ENCODE measurements at places on chromosomes 1 and 21. TPM values are rescaled to one million over a fixed set of nuclear protein-coding genes. Genes with fewer than 3 reads are reported as not detected.

The GSTM4 gene
- 3.1 TPM for polyA plus RNA-seq

The PLXNA2 gene
- not detected for polyA plus RNA-seq

GRCh38 chr1:24558902-24559791 is 3.3 kb downstream of the NCMAP start:
- DNase-seq, result no peak
- no peaks in the 10 kb centered on the region for H3K27me3 ChIP-seq
- H3K4me1 ChIP-seq, result no peaks in the 10 kb centered on the region
- H3K27ac ChIP-seq, result no peak overlapping the region

GRCh38 chr1:99786751-99787501 is 20.5 kb upstream of the FRRS1 start:
- H3K27me3 ChIP-seq, result no peaks in the 10 kb centered on the region
- no peak overlapping the region for H3K4me3 ChIP-seq
- H3K36me3 ChIP-seq, result no peaks in the 10 kb centered on the region
- no peak overlapping the region for H3K27ac ChIP-seq

The ABCD3 gene
- polyA plus RNA-seq, result 24.4 TPM
